ENCODE measurements at places on chromosomes 6 and 20. TPM values are rescaled to one million over a fixed set of nuclear protein-coding genes. Genes with fewer than 3 reads are reported as not detected.

Gene HAO1
- total RNA-seq = not detected

Gene NKX2-4
- total RNA-seq = not detected

Gene CD2AP
- 105 TPM for total RNA-seq

DNA sequence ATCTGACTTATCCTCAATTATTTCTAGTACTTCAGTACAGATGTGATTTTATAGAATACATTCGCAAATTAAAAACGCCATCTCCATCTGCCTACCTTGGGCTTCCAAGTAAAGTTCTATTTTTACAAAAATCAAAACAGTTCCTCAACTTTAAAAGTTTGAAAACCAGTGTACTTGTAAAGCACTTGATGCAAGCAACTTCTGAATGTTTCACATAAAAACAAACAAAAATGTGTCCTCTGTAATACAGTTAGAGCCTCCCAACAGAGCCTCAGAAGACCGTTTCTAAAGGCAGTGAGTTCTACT lies 384 bp upstream of the MANEA start:
- peaks cover 15% of the 10 kb centered on the region for H3K4me1 ChIP-seq
- peaks cover 22% of the 10 kb centered on the region for H3K36me3 ChIP-seq
- H3K4me3 ChIP-seq = peak overlapping the region; percentile 93

- H3K27me3 ChIP-seq = no peaks in the 10 kb centered on the region
- DNase-seq = no peak
- H3K4me1 ChIP-seq = peaks cover 8% of the 10 kb centered on the region
- peaks cover 14% of the 10 kb centered on the region for H3K36me3 ChIP-seq
- no peak overlapping the region for H3K27ac ChIP-seq
Observed at GRCh38 chr6:38152620-38153019, 333.1 kb downstream of the ZFAND3 start.

Data from Calu3 (cell line).